ENCODE measurements at places on chromosomes 3 and 15.

GRCh38 chr3:15602146-15602536, 596 bp downstream of the BTD start:
- no peak for DNase-seq

GRCh38 chr3:155554777-155555451, 190.0 kb downstream of the PLCH1 start:
- no peak for DNase-seq

DNA sequence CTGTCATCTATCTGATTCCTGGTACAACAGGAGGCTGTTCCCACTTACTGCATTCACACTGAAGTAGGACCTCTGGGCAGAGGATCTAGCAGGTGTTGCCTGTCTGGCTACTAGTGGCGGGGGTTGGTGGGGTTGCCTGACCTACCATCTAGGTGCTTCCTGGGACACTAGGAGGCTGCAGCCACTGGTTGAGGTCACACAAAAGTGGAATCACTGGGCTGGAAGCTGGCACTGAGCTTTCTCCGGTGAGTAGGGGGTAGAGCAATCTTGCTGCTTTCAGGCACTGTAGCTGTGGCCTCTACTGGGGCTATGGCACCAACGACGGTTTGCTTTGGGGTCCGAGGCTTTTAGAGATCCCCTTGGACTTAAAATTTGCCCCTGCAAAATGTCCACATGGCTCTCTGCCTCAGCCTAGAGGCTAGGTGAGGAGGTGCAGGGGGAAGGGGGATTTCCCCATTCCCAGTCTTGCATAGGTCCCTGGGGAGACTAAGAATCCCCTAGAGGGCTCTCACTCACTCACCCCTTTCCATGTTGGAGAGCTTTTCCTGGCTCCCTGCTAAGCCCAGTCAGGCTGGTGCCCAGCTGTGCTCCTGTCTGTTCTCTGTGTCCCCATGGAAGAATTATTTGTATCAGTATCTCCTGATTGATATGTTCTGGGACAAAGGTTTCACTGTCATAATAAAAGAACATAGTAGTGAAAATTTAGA, 397.7 kb upstream of the EPHA6 start:
- DNase-seq, result no peak

- DNase-seq, result no peak
Measured at GRCh38 chr3:172208586-172209332, 169.4 kb downstream of the FNDC3B start.

- DNase-seq, result no peak
Measured at GRCh38 chr3:1910322-1910721, 188.3 kb upstream of the CNTN4 start.

GRCh38 chr3:64341296-64341695, 116.0 kb upstream of the PRICKLE2 start:
- DNase-seq, result no peak

DNA sequence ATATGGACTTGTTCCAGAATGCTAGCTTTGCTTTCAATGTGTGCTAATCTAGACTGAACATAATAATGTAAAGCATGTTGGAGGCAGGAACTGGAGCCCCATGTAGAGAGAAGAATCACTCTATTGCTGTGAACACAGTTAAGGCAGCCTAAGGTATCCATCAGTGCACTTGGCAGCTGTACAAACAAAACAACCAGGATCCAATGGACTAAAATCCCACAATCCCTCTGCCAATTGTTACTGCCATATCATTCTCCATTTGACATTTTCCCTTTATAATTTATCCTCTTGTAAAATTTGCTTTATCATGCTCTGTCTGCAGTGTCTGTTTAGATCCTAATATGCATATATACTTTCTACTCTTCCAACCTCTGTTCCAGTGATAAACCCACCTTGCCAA, 756.8 kb upstream of the LMCD1 start:
- DNase-seq, result no peak

- no peak for DNase-seq
Measured at GRCh38 chr15:98873441-98874218, 134.0 kb downstream of the PGPEP1L start.

DNA sequence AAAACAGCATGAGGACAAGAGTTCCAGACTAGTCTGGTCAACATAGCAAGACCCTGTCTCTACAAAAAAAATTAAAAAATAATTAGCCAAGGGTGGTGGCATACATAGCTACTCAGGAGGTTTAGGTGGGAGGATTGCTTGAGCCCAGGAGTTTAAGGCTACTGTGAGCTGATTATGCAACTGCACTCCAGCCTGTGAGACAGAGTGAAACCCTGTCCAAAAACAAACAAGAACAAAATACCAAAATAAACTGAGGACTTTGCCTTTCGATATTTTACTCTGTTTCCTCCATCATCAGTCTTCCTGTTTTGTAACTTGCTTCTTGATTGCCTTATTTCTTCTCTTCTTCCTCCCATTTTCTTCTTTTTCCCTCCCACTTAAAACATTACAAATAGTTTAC, 504.4 kb downstream of the ROBO1 start:
- DNase-seq, result no peak

DNA sequence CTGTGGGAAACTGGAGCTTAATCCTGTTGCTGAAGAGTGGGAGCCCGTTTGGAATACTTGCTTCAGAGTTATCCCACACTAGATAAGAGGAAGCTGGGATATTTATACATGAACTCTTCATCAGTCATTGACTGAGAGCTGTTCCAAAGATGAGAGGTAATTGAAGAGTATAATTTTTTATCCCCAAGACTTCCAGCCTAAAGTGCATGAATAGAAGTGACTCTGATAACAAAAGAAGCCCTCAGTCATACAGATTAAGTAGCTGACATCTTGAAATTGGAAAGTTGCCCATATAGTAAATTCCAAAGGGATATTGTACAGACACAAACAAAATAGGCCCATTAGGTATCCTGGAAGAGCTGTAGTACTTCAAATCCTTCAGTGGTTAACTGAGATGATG, 268.0 kb downstream of the EPHA3 start:
- no peak for DNase-seq

DNA sequence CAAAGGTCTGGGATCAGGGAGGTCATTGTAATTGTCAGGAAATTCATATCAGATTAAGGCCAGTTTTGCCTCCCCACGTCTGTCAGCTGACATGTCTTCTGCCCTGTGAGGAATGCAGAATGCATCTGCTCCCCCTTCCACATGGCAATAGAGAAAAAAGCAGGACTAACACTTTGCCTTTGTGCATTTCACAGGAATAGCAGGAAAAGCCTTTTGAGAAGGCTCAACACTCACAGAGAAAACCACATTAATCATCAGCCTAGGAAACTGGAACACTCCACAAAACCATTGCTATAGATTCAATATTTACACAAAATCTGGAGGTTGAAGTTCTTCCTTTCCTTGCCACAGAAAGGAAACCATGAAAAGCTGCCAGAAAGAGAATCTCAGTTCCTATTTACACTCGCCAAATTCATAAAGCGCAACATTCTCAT, 165.2 kb upstream of the HES1 start:
- no peak for DNase-seq

DNA sequence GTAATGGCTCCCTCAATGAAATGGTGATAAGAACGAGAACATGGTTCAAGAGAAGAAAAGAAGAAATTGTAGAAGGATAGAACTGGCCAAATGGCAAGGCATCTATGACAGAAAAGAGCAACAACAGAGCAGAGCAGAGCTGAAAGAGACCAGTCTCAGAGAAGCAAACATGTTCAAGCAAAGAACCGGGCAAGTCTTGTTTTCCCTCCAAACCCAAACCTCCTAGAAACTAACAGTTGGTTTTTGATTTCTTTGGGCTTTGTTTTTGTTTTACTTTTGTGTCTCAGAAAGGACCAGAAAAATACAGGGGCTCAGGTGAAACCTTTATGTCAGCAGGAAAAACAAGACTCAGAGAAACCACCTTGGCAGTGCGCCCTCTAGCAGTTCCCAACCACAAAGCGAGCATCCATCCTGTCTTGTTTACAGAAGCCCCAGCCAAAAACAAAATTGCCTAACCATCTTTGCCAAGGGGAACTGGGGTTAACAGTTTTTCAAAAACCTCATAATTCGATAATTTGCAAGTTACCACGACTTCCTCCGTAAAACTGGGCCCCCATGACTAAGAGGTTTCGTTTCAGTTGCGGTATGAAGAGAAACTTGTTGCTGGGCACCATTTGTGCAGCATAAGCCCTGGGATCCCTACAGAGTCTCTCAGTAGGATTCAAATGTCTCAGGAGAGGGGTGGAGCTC, 159.2 kb upstream of the SLC24A5 start:
- no peak for DNase-seq

DNA sequence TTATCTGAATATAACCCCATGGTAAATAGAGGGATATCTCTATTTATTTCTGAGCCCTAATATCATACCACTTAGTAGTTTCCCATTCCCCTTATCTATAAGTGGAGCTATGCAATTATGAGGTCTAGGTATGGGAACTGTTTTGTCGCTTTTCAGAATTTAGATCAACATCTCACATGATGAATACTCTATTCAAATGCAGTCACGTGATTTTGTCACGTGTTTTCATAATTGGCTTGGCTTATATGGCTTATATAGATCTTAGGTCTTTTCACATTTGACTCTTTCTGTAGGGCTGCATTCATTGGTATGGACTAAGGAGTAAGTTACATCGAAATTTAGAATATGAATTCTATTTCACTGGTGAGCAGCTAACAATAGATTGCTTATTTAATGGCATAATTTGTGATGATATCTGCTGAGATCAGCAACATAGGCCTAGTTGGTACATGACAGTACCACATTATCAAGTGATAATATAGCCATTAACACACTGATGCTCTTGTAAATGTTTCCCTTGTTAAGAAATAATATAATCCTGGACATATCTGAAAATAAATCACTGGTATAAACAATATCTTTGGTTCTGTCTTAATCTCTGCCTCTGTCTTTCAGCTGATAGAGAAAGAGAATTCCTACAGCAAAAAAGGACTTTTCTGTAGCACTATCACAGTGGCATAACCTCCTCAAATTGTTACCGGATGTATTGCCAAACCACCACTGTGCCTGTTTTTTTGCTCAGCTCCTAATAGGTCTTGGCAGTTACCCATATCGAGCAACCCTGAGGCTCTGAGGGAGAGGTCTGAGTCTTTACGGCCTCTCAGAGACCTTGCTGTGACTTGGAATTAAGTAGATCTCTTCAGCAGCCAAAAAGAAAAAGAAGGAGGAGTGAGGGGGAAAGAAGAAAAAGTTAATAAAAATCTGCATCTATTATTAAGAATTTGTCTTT, 357.1 kb downstream of the ZPLD1 start:
- no peak for DNase-seq

DNA sequence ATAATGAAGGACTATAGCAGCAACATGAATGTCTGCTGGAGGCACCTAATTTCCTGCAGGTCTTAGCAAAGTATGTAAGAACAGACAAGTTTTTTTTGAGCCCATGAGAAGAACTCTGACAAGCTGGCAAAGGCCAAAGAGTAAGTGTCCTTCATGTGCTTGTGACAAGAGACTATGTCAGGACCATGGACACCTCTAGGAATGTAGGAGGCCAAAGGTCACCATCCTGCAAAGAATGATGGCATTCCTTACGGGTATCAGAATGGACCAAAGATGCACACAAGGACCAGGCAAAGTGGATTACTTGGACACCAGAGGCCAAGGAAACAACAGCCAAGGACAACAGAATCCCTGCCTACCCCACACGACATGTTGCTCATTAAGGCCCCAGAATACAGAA, 858.5 kb upstream of the CFAP20DC start:
- no peak for DNase-seq

DNA sequence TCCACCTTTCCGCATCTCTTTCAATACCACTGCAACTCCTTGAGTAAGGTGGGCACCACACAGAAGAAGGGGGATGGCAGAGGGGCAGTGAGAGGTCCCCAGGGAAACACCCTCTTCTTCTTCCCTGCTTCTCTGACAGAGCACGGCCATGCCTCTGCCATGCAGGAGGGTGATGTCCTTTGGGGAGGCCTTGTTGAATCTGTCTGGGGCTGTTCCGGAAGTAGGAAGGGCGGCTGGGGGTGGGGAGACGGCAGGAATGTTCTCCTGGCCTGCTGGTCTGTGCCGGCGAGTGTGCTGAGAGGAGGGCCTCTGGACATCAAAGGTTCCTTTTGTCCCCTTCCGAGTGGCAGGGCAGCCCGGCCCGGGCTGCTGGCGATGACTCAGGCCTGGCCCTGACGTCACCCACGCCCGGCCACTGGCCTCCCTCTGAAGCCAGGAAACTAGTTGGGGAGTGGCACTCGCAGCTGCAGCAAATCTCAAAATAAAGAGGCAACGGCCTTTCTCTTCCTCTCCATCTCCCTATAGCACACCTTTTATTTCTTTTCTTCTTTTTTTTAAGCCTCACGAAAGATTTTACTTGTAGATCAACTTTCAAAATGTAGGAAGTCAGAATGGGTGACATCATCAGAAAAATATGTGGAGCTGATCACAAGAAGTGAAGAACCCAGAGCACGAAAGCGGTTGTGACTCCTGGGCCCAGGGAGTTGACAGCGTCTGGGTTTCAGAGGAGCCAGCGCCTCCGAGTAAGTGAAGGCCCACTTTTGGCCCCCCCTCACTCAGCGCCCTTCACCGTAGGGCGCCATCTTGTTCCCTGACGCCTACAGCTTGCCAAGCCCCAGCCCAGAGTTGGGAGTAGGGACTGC, at the start of gene ZBTB38:
Gene ZBTB38, plus strand, starts transcription at position 443 of the 863 bp plus-strand sequence. CDS start 73,885 bp downstream, outside the sequence.
- peak; percentile 93 for DNase-seq

DNA sequence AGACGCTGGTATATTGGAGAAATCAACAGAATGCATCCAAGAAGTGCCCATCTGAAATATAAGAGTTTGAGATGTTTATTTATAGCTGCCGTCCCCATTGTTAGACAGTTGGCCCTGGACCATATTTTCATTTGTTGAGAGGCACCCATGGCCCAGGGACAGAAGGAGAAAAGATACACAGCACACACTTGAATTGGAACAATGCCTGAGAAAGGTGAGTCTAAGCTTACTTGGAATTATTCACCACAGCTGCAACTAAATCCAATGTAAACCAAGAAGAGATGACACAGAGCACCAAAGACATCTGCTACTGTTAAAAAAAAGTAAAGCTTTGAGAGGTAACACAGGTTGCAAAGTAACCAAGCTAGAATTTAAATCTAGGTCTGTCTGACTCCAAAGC, 525.5 kb upstream of the NAALADL2 start:
- no peak for DNase-seq

GRCh38 chr3:167814441-167814951, 79.0 kb downstream of the SERPINI1 start:
- no peak for DNase-seq

- DNase-seq, result peak; percentile 87
Measured at GRCh38 chr3:51967384-51968169, at the start of gene PCBP4. PCBP4 (minus strand) TSS chr3:51967454; CDS start chr3:51961240, 6,214 bp downstream.

- no peak for DNase-seq
Measured at GRCh38 chr3:35678643-35679161, 39.4 kb downstream of the ARPP21 start.

GRCh38 chr3:192373586-192373985, 353.8 kb downstream of the FGF12 start:
- DNase-seq, result no peak

DNA sequence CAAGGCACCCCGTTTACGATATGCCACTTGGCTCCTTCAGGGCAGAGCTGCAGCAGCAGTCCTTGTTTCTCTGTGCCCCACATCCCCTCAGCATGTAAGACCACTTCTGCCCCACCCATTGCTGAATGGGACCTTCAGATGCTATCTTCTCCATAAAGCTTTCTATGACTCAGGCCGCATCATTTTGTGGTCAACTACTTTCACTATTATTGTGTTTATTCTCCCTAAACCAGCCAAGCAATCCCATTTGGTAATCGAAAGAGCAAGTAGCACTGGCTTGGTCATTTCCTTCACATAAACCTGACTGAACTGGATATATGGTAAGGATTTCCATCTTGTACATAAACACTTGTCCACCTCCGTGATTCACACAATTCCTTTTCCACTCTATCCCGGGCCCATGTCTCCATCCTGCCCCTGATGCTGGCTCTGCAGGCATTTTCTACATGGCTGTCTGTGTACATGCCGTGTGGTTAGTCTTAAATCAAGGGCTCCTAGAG, 25.7 kb downstream of the LIPC start:
- no peak for DNase-seq

- DNase-seq, result no peak
Measured at GRCh38 chr3:171173736-171174135, 147.2 kb upstream of the SLC2A2 start.
